EH (cell line): ENCODE measurements at places on chromosomes 16 and 17.

DNA sequence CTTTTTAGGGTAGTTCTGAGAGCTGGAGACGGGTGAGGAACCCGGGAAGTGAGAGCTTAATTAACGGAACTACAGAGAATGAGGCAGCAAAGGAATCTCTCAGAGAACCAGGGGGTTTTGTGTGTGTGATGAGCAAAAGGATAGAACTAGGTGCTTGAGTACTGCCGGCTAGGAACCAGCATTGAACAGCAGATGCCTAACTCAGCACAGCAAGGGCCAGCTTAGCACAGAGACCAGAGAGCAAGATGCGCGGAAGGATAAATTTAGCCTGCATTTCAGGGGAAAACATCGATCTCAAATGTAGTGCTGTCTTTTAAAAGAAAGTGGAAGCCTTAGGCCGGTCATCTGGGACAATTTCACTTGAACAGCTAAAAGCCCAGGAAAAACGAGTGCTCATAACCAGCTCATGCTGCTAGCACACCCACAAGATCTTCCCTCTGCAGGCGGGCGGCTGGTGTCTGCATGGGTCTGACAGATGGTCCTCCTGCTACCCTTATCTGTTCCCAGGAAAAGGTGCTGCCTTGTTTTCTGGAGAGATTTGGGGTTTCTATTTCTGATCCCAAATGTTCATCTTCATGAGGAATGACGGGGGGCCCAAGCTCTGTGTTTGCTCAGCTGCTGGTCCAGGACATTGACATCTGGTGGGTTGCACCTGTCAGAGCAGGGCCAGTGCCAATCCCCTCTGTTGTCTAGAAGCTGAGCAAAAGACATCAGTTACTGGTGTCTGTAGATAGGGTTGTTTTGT is 103.9 kb downstream of the SOCS1 start:
- DNase-seq = no peak

- no peak for DNase-seq
Measured at GRCh38 chr16:26031286-26031685, 339.5 kb downstream of the HS3ST4 start.

- DNase-seq = peak; percentile 36
Measured at GRCh38 chr17:61594294-61594825, 3.3 kb upstream of the NACA2 start.

DNA sequence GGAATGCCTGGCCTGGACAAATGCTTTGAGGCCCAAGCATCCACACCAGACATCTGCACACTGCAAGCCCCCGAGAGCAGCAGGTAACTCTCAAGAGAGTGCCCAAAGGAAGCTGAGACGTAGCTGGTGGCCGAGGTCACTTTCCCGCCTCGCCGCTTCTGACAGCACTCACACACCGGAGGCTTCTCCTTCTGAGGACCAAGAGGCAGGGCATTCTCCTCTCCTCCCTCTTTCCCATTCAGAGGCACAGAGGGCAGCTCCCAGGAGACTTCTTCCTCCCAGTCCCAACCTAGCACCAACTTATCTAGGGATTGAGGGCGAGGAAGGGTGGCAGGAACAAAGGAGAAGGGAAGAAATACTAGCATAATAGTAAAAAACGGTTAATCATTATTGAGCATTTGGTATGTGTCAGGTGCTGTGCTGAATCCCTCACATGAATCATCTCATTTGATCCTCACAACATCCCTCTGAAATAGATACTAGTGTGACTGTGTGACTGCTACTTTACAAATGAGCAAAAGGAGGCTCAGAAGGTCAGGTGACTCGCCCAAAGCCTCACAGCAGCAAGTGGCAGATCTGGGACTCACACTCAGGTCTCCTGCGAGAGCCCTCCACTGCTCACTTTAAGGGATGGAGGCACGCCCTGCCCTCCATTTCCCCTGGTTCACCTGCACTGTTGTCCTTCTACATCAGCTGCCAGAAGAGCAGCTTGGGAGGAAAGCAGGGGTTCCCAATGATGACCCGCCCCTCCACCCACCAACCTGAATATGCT is 41.8 kb downstream of the MYO18A start:
- DNase-seq = peak; percentile 47

DNA sequence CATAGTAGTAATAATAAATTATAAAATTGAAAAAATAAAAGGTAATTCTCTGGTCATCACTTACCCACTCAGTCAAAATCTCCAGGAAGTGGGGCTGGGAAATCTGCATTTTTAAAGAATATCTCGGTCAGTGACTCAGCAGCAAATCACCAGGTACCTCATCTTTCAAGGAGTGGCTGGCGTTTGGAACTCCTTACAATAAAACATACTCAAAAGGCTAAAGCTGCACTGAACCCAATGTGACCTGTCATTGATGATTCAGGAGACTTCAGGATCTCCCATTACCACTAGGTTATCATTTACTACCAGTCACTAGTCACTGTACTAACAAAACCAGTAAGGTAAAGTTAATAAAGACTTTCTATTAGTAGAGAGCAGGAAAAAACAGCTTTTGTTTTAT is 21.5 kb upstream of the RFFL start:
- peak; percentile 55 for DNase-seq

DNA sequence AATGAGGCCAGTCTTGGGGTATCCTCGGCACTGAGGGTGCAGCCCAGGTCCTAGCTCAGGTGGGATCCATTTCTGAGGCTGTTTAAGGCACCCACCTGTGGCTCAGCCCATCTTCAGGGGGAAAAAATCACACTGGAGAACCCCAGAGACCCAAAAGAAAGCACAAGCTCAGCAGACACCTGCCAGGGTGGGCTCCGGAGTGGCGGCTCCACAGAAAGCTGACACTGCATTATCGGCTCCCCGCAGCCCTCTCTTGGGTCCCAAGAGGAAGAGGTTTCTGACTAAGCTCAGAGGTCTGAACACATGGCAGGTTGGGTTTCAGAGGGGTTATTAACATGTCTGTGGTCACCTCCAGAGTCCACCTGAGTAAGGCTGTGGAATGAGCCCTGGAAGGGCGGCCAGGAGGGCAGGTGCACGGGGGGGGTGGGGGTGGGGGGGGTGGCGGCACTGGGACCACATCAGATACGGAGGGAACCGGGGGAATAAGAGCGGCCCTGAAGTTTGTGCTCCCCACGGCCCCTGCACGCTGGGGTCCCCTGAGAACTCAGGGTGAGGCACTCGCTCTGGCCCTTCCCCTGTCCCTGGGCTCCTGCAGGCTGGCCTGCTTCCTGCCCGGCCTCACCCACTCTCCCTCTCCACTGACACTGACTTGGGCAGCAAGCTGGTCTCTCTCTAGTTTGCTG is 79.5 kb downstream of the TIMM22 start:
- DNase-seq = no peak

DNA sequence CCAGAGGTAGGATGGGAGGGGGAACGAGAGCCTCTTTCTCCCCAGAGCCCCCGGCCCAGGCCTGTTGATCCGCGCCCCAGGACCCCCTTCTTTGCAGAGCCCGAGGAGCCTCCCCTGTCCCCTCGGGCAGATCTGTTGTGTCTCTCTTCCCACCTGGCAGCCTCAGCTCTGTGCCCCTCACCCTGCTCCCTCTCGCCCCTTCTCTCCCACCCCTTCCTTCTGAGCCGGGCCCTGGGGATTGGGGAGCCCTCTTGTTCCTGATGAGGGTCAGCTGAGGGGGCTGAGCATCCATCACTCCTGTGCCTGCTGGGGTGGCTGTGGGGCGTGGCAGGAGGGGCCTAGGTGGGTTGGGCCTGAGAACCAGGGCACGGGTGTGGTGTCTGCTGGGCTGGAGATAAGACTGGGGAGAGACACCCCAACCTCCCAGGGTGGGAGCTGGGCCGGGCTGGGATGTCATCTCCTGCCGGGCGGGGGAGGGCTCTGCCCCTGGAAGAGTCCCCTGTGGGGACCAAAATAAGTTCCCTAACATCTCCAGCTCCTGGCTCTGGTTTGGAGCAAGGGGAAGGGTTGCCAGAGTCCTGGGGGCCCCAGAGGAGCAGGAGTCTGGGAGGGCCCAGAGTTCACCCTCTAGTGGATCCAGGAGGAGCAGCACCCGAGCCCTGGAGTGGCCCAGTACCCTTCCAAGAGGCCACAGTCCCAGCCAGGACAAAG is 65.4 kb downstream of the MRC2 start:
- DNase-seq = peak; percentile 43

DNA sequence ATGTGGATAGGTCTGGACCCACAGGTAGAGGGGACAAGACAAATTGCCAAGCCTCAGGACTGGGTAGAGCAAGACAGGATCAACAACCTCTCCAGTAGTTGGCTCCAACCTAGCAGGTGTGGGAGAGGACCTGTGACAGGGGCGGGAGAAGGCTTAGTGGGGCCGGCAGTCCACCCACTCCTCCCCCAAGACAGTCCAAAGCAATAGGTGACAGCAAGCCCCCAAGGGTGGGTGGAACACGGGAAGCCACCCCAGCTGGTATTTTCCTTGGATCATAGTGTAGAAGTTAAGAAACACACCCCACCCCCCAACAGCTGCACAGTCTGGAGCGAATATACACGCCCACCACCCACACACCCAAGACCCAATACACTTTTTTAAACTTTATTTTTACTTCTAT is 4.1 kb upstream of the STX4 start:
- no peak for DNase-seq

DNA sequence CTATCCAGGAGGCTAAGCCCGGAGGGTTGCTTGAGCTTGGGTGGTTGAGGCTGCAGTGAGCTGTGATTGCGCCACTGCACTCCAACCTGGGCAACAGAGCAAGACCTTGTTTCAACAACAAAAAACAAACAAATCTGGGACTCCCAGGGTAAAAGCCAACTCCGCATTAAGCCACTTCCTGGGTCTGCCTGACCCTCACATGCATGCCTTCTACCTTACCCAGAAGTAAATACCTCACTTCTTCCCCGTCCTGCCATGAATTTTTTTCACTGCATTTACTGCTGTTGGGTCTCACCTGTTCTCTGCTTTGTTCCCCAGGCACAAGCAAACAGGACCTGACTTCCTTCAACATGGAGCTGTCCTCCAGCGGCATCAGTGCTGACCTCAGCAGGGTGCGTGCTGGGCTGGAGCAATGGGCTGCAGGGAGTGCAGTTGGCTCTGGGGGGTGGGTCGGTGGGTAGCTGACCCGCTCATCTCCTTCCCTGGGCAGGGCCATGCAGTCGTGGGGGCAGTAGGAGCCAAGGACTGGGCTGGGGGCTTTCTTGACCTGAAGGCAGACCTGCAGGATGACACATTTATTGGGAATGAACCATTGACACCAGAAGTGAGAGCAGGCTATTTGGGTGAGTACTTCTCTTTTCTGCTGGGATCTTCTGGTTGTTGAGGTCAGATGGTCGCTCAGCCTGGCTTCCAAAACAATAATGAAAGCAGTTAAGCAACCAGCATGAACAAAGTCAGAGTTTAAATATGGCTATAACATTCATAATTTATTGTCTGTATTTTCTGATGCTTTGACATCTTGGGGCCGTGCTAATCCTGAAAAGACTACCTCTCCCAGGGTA is 16.4 kb downstream of the ITGAL start:
- no peak for DNase-seq

DNA sequence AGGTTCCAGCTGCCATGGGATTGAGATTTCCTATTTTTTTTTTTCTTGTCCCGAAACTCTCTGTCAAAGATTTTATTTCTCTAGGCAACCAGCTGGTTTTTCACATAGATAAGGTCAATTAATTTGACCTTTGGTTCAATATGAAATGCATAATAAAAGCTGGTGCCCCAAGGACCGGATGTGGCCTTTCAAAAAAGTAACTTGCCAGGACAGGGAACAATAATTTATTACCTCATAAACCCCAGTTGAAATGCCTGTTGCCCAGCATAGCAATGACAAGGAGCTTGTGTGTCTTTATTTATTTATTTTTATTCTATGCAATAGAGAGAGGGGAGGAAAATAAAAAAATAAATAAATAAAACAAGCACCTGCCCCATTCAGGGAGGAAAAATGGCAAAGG is 472.7 kb downstream of the KCNJ2 start:
- no peak for DNase-seq

- no peak for DNase-seq
Measured at GRCh38 chr16:12516621-12517309, 286.9 kb downstream of the CPPED1 start.

DNA sequence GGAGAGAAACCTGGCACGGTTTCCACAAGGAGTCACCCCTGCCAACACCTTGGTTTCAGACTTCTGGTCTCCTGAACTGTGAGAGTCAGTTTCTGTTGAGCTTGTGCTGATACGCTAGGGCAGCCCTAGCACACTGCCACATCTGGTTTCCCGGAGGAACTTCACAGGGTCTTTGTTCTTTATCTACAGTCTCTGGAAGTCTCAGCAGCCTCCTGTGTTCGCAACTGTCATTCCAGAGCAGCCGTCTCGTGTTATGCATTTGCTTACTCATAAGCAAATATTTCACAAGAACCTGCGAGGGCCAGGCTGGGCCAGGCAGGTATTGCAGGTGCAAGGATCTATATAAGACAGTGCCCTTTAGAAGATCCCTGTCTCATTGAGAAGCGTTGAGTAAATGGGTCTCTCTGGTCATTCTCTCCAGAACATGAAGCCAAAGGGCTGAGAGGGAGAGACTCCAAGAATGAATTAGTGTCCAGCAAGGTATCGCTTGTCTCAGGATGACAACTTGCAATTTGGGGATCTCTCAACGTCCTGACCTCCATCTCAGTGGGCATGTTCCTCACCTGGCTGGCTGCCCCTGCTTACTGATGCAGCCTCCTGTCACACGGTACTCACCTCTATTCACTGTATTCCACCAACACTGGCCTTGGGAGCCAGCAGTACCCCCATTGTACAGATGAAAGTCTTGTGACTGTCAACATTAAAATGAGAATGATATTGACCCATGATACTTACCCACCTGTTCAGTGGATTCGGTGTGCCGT is 141.2 kb downstream of the WWOX start:
- DNase-seq = no peak

- peak; percentile 55 for DNase-seq
Measured at GRCh38 chr17:29625037-29625750, 2.5 kb upstream of the CORO6 start.

- peak; percentile 64 for DNase-seq
Measured at GRCh38 chr17:73142872-73143381, 21.9 kb upstream of the SSTR2 start.

DNA sequence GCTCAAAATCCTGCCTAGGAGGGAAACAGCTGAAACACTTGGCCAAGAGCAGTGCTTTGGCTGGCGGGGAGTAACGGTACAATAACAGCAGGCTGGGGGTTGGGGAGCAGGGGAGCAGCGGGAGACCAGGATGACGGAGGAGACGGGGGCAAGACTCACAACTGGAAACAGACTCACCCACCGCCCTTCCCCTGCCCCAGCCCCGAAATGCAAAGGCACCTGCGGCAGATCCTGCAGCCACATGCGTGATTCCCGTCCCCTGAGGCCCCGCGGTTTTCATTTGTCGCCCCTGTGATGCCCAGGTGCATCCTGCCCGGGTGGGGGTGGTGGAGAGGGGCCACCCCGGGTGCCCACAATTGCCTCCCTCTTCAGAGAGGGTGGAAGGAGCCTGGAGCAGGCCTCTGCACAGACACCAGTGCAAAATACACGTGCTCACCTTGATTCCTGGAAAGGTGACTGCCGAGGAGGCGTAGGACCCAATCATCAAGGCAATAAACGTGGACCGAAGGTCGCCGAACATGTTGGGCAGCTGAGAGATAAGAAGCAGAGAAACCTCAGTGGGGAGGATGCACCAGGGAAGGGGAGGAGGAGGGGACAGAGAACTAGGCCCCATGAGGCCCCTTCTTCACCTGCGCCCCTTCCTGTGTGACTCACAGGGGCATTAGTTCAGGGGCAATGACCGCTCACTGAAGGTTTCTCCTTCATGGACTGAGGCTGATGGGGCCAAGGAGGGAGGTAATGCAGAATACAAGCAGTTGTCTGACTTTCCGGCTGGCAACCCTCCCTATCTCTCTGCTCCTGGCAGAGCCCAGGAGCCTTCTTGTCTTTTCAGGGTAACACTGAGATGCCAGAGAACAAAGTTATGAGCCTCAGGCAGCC is 30.4 kb upstream of the PITPNA start:
- no peak for DNase-seq
